ENCODE measurements at places on chromosomes 7 and 10.
A peak's percentile ranks its signal among the peaks of the same experiment; 100 is the strongest.

GRCh38 chr10:8766899-8767298, 712.4 kb downstream of the GATA3 start:
- DNase-seq, result no peak

GRCh38 chr10:129411393-129411705, 55.7 kb upstream of the MGMT start:
- no peak for DNase-seq

- DNase-seq, result peak; percentile 35
These were observed 97.7 kb upstream of the PCBD1 start for GRCh38 chr10:70985824-70986622.

GRCh38 chr10:69223028-69223342, 2.9 kb downstream of the HKDC1 start:
- no peak for DNase-seq

All from tongue (tissue), 3 donors.